ENCODE measurements at places on chromosomes 16 and 17. TPM values are rescaled to one million over a fixed set of nuclear protein-coding genes. Genes with fewer than 3 reads are reported as not detected.

- DNase-seq: no peak
Observed at GRCh38 chr17:49447628-49448302, 33.1 kb upstream of the PHB1 start.

The GLTPD2 gene
- total RNA-seq: not detected

DNA sequence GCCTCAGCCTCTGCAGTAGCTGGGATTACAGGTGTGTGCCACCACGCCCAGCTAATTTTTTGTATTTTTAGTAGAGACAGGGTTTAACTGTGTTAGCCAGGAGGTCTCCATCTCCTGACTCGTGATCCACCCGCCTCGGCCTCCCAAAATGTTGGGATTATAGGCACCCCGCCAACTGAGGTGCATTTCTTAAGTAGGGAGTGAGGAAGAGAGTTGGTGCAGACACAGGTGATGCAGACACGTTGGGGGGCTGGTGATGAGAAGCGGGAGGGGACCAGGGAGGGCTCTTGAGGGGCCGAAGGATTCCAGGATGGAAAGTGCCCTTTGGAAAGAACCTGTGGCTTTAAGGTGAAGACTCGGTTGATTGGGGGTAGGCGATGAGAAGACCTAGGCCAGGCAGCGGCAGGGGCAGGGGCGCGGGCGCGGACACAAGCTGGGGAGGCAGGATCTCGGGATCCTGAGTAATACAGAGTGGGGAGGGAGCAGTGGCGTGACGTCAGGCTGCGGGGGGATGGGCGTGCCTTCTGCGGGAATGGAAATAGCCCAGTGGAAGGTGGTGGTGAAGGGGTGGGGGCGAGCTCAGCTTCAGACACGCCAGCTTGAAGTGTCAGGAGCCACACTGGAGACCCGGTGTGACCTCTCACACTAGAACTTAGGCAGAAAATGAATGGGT, 2.5 kb upstream of the ATP6V0C start:
- DNase-seq: no peak

DNA sequence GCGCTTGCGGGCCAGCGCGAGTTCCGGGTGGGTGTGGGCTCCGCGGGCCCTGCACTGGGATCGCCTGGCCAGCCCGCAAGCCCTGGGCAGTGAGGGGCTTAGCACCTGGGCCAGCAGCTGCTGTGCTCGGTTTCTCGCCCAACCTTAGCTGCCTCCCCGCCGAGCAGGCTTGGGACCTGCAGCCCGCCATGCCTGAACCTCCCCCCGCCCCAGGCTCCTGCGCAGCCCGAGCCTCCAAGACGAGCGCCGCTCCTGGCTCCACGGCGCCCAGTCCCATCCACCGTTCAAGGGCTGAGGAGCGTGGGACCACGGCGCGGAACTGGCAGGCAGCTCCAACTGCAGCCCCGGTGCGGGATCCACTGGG, 12.3 kb upstream of the ZFP90 start:
- no peak for DNase-seq

GRCh38 chr17:66777689-66778225, 57.2 kb upstream of the CACNG5 start:
- DNase-seq: no peak

GRCh38 chr17:5516060-5516792, 29.9 kb downstream of the MIS12 start:
- DNase-seq: no peak

DNA sequence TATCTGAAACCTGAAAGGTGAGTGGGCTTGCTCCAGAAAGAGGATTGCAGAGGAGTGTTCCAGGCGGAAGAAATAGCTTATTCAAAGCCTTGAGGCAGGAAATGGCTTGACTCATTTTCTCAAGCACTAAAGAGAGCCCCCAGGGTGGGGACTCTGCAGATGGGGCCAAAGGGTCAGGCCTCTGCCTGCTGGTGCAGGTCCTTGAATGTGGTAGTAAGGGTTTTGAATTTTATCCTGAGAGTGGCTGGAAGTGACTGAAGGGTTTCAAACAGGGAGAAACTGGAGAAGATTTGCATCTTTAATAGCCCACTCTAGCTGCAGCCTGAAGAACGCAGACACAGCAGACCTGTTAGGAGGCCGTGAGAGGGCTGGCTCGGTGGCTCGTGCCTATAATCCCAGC, 144.4 kb downstream of the CCT6B start:
- DNase-seq: no peak

All from T-helper 17 cell (primary cell).